K562 (cell line): ENCODE measurements at places on chromosomes 2 and 18.
A peak's percentile ranks its signal among the peaks of the same experiment; 100 is the strongest.

- no peak for DNase-seq
Observed at GRCh38 chr18:30254331-30254730, 788.2 kb downstream of the DSC3 start.

DNA sequence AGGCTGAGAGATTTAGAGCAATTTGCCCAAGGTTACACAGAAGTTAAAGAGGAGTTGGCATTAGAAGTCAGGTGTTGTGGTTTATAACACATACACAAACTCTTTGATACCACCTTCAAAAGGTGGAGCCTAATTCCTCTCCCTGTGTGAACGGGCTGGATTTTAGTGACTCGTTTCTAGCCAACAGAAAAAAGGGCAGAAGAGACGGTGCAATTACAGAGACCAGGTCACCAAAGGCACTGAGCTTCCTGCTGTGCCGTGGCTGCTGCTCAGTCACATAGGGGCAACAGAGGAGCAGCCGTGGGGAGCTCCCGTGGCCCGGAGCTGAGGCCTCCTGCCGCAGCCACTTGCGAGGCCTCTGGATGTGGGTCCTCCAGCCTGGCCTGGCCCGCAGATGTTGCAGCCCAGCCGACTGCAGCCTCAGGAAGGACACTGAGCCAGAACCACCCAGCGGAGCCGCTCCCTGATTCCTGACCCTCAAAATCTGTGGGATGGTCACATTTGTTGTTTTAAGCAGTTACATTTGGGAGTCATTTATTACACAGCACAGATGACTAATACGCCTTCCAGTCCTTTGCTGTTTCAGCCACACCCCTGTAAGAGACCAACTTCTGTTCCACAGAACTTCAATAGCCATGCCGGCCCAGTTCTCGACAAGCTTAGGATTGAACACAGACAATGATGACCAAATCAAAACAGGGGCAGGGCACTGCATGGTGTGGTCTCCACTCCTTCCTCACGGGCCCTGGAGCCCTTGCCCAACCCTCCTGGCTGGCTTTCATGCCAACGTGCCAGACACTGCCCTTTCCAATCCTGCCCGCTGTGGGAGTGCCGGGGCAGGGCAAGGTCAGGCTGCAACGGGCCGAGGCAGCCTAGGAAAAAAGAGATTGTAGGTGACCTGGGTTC lies 17.1 kb downstream of the EDAR start:
- no peak for DNase-seq

GRCh38 chr2:236168110-236169080 lies at the start of gene GBX2:
Gene GBX2, minus strand, starts transcription at chr2:236168386. Its CDS starts 415 bp downstream, at chr2:236167971.
- DNase-seq = peak; percentile 92

DNA sequence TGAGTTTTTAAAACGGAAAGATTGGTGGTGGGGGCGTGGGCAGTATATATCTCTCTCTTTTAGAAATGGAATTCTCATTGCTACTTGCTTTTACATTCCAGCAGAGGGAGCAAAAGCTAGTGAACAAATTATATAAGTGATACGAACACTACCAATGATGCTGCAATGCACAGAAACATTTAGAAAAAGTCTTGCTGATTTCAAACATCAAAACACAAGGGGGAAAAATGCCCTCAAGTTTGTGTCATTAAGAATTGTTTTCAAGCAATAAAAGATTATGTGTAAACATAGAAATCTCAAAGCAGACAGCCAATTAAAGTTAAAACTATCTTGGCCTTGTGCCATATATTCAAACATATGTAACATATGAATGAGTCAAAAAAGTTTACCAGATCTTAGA lies 296.3 kb upstream of the KCNJ3 start:
- DNase-seq = no peak

DNA sequence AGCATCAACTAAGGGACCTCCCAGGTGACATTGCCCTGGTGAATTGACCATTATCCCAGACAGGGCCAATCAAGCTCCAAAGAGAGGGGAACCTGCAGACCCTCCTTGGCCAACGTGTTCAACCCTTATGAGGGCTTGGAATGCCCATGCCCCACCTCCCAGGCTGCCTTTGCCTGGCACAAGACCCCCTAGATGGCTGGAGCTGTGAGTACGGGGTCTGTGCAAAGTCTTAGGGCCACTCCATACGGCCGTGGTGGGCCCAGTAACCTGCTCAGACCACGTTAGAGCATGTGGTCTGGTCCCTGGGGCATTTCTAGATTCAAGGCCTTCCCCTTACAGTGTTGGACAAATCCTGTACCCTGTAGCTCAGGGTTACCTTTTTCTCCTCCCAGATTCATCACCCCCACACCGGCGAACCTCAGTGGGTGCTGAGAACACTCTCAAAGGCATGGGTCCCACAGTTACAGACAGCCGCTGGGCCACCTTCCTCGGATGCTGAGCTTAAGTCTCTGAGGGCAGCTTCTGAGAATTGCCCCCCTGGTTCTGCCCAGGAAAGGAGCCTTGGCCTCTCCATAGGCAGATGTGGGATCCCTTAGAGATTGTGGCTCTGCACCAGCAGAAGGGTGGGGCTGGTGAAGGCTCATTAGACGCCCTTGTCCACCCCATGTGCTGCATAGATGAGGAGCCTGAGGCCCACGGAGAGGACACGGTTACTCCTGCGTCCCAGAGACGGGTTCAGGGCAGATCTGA lies 18.3 kb upstream of the KCNK3 start:
- no peak for DNase-seq

DNA sequence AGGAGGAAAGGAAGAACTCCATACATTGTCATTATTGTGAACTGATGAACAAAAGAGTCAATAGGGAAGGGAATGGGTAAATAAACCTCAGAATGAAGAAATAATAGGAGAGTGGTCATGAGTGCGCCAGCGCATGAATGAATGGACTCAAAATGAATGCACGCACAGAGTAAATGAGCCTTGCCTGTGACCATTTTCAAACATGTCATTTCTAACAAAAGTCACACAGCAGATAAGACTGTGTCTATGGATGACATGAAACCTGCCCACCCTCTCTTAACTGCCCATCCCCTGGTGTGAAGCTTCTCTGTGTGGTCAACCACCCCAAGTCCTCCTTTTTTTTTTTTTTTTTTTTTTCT lies 121.1 kb upstream of the TEX51 start:
- DNase-seq = no peak

GRCh38 chr2:115413791-115414190 lies 971.4 kb downstream of the DPP10 start:
- DNase-seq = no peak

DNA sequence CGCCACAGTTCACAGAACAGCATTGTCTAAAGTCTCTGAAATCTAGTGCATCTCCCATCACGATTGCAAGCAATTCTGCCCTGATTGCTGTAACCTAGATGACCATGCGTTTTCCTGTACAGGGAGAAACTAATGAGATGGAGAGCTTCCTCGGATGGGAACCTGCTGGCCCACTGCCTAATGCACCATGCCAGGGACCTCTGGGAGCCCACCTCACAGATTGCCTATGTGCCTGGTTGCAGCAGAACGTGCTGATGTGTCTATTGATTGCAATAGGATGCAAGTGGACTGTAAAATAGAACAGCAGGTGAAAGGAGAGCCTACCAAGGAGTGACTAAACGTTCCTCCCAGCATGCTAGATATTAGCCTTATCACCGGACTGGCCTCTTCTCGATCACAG lies 141.0 kb upstream of the RAB12 start:
- no peak for DNase-seq

DNA sequence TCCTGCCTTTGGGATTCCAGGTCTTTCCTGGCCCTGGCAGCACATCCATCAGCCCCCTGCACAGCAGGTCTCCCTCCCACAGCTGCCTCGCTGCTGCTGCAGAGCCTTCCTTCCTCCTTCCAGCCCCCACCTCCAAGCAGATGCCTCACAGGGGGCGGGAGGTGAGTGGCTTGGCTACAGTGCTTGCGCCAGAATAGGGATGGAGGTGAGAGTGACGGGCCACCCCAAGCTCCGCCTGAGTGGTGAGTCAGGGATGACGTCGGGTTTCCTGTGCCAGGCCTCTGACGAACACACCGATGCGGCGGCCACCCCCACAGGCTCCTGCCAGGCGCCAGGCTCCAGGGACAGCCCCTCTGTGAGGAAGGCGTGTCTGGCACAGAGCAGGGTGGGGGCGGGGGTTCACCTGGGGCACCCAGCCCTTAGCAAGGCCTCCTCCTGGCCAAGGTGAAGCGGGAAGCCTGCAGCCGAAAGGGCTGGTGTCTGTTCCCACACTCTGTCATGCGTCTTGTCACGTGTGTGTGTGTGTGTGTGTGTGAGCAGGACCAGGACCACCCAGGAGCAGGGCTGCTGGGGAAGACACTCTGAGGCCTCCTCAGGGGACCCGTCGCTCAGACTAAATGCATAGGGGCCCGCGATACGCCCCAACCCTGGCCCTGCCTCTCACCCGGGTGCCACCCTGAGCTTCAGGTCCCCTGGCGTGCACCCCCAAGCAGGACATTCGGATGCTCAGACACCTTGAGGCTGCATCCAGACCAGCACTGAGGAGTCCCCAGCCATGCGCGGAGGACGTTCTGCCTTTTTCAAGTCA lies 3.4 kb upstream of the DUSP2 start:
- peak; percentile 60 for DNase-seq

- no peak for DNase-seq
Observed at GRCh38 chr2:199862788-199863187, 11.8 kb upstream of the FTCDNL1 start.

- DNase-seq = no peak
Observed at GRCh38 chr2:72292433-72292832, 144.8 kb upstream of the CYP26B1 start.

GRCh38 chr2:233470011-233470687 lies 96.4 kb downstream of the USP40 start:
- peak; percentile 27 for DNase-seq

GRCh38 chr18:45254709-45255082 lies 360.6 kb upstream of the SLC14A2 start:
- DNase-seq = no peak

DNA sequence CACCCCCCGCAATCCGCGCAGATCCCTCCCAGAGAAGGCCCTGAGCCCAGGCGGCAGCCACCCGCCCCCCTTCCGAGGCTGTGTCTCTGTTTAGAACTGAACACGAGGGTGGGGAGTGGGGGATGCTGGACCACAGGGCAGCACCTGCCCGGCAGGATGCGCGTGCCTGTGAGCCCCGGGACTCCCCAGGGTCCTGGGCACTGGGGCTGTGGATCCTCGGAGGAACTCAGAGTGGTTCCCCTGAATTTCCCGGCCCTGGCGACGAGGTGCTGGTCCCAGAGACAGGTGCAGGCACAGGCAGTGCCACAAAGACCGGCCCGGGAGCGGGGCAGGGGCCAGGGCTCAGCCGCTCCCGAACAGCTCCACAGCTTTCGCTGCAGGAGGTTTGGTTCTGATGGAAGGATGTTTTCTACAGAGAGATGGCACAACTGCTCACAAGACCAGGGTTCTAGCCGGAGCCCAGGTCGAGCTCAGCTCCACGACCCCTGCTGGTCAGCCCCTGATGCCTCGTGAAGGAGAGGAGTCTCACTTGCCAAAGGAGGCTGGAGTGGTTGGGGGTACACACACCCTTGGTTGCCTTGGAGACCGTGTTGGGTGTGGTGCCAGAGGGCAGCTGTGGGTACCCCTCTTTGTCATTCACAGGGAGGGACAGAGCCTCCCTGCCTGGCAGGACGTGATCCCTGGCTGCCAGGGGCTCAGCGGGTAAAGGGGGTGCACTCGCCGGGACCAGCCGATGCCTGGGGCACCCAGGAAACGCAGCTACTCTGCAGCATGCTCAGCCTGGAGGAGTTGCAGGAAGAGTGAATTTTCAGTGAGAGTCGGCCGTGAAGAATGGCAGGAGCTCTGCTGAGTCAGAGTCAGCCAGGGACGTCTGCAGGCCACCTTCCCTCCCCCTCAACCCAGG lies 4.4 kb upstream of the NEU4 start:
- DNase-seq = peak; percentile 21

GRCh38 chr2:22274661-22275060 lies 1110.3 kb upstream of the KLHL29 start:
- no peak for DNase-seq

DNA sequence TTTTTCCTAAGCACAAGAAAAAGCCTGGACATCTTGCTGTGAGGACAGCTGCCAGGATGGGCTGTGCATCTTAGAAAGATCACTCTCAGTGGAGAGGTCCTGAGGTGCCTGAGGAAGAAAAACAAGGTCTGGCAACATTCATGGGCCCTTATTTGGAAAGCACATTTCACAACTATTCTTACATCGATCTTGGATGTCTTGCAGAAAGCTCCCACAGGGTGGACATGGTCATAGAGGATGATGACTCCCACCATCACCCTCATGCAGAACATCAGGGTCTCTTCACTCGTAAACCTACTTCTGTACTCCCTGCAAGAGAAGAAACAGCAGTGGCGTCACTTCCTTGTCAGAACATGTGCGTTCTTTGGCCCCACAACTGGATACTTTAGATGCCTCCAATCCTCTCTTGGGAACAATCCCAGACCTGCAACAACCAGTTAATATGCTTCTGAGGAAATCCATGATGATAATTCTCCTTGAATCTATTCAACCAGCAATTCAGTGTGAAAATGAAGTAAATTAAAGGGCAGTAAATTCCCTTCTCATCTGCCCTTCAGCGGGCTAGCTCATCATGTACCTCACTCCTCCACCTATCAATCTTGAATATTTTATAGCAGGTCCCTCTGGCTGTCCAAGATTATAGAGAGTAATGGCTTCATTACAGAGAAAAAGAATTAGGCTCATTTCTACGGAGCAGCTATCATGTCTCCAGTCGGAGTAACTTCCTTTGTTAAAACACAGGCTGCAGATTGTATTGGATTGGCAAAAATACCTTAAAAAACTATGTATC lies 106.2 kb downstream of the CYRIA start:
- no peak for DNase-seq

DNA sequence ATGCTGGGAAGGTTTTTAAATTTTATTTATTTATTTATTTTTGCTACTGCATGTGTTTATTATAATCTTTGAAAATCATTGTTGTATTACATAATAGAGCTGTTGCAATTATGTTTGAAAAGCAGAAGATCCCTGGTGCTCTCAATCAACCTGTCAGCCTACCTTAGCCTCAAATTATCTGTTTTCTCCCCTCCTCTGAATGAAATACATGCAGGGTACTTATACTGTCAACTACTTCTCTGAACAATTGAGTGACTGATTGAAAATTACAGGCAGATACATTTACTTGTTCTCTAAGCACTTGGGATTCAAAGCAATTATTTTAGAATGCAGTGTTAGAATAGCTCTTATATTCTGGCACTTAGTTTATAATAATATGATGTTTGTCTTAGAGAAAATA lies 8.1 kb downstream of the KYNU start:
- DNase-seq = no peak

- no peak for DNase-seq
Observed at GRCh38 chr2:64092502-64092901, 51.7 kb downstream of the PELI1 start.
